ENCODE measurements at places on chromosomes 5 and 9.

- DNase-seq, result no peak
Measured at GRCh38 chr9:124174433-124174832, 83.3 kb upstream of the NEK6 start.

DNA sequence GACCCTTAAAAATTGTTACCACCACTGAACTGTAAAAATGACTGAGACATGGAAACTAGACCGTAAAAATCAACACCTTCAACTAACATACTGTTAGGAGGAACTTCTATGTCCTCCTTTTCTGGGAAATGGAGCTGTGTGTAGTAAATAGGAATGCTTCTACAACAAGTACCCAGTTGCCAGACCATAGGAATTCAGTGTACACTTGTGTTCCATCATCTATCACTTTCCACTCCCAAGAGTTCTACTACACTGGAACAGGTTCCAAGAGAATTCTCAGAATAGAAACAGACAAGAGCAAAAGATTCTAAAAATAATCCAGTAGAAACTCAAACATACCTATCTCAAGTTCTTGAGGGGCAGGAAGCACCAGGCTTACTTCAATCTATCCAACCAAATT, 23.6 kb downstream of the UBAP2 start:
- no peak for DNase-seq

DNA sequence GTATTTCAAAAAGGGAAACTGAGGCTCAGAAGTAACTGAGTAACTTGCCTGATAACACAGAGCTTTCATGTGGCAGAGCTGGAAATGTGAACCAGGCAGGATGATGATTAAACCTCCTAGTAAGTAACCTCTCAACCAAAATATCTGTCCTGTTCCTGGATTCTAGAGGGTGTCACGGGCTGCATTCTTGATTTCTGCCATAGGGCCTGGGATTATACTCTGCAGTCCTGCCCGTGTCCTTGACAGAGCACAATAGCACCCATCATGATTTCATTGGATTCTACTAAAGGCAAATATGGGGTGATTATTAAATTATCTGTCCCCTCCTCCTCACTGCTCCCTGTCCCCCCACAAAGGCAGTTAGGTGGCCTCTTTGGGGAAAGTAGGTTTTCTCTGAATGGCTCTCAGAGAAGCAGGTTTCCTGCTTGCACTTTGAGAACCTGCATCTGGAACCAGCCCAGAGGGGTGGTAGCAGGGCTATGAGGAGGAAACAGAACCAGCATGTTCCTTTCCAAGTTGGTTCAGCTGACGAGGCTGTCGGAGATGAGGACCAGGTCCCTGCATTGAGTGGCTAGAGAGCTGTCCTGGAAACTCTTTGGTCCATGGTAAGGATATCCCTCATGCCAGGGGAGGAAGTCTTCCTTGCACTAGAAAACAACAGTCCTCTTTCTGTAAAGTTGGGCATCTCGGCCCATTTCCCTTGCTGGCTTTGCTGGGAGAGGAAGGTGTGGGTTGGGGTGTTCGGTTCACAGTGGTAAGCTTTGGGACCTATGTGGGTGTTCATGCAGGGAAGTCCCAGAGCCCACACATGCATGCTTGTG, 36.6 kb downstream of the PPARGC1B start:
- no peak for DNase-seq

- no peak for DNase-seq
Measured at GRCh38 chr5:74200560-74200959, 440.0 kb downstream of the ENC1 start.

DNA sequence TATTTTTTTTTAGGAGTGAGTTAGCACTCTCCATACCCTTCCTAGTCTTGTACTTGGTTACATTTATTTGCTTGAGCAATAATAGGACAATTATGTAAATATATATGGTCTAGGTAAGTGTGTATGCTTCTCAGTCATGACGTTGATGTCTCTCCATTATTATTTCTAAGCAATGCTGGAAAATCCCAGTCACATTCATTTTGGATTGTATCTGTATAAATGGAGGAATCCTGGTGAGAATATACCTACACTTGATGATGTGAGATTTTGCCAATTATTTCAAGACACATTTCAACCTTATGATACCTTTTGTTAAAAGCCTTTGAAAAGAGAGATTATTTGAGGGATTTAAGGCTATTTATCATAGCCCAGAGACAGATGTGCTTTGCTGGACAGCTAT, 2244.5 kb upstream of the WWC1 start:
- no peak for DNase-seq

GRCh38 chr9:134332841-134333233, 6.6 kb downstream of the RXRA start:
- DNase-seq, result no peak

DNA sequence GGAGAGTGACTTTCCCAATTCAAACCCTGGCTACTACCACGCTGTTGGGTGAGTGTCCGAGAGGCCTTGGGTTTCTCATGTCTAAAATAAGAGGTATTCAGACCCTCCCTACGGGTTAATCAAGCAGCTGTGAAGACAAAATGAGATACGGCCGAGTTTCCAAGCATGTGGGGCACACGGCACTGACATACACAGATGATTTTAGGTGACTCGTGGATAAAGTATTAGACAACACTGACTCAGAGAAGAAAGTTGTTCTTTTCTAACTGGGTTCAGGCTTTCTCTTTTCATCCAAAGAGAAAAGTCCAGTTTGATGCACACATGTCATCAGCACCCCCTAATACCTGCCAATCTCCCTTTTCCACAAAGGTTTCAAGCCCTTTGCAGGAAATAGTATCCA, 15.6 kb downstream of the FOXI1 start:
- no peak for DNase-seq

DNA sequence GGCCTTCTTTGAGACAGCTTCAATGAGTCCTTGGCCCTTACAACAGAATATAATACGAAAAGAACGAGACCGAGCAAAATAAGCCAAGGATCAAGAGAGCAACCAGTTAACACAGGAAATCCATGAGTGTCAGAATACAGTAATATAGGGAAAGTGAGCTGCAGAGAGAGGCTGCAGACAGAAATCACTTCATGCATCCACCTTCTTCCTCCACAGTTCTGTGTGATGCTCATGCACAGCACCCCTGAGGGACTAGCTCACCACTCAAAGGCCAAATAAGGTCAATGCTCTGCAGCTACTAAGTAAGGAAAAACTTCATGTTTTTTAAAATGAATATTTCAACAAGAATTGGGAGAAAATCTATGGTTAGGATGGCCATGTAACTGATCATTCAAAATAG, 257.1 kb downstream of the MCTP1 start:
- no peak for DNase-seq

DNA sequence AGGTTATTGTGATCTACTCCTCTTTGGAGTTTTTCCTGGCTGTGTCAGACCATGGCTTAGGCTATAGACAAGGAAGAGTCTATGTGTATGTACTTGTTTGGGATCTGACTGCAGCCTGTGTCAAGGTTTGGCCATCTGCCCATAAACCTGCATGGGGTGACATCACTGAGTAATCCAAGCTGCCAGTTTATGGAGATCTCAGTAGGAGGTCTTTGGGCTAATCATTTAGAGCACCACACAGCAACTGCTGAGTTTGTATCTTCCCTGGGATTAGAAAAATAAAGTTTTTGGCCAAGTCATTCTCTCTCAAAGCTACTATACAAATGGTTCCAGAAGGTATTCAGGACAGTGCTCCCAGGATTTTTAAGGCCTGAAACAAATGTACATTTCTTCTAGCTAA, 65.5 kb upstream of the HSPB3 start:
- no peak for DNase-seq

DNA sequence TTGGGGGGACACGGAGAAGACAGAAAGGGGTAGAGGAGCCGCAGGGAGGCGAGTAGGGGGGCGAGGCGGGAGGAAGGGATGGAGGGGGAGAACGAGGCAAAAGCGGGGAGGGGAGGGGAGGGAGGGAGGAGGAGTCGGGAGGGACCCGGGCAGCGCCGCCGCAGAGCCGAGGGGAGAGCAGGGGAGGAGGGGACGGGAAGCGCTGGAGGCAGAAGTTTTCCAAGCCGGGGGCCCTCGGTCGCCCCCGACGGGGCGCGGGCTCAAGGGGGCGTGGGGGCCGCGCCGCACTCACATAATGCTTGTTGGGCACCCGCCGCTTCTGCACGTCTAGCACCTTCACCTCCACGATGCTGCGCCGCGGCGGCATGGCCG, 353 bp downstream of the SH3PXD2B start:
- peak; percentile 52 for DNase-seq

GRCh38 chr9:116447934-116448333, 239.2 kb upstream of the TRIM32 start:
- DNase-seq, result no peak

GRCh38 chr5:144307736-144308135, 137.1 kb downstream of the KCTD16 start:
- DNase-seq, result no peak

- DNase-seq, result no peak
Measured at GRCh38 chr5:122420537-122421236, 108.7 kb downstream of the SNCAIP start.

- DNase-seq, result no peak
Measured at GRCh38 chr5:133668458-133668857, 56.1 kb upstream of the FSTL4 start.

DNA sequence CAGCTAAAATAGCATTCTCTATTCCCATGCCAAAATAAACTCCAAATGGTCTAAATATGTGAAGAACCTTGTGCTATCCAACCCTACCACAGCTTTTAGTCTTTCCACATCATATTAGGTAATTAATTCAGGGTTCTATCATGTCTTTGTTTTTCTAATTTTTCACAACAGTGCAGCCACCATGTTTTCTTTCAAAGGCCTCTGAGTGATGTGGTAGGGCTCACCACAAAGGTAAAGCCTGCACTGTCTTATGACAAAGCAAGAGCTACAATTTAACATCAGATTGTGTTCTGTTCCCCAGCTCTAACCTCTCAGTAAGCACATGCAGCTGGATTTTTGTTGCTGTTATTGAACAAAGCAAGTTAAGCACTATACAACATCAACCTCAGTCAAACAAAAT, 52.4 kb downstream of the MEF2C start:
- DNase-seq, result no peak

DNA sequence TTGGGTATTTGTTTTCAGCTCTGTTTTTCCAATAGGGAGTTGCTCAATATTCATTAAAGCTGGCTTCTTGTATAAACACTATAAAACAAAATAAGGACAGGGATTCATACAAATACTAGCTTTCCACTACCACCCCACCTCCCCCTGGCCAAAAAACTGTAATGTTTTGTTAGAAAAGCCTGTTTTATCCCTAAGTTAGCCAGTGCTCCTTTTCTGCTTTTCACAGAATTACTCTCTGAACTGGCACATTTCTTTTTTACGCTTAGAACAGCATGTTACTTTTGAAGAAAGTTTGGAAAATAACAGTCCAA, 147.4 kb upstream of the DMRT1 start:
- no peak for DNase-seq

GRCh38 chr5:87277279-87277835, 9.7 kb downstream of the RASA1 start:
- DNase-seq, result no peak

- DNase-seq, result no peak
Measured at GRCh38 chr5:10420932-10421331, 20.7 kb upstream of the ROPN1L start.

DNA sequence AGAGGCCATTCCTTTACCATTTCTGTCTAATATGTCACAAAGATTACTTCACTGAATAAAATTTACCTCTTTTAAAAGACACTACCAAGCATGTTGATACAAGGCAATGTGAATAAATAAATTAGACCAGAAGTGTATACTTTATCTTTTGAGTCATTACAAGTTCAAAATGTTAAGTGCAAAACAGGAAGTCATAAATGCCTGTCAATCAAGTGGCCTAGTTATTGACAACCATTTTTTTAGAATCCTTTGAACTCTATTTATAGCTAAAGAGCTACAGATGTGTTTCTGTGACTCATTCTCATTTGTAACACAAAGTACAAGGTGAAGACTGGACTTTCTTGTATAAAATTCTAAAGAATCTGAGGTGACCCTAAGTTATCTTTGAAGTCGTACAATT, 602.7 kb upstream of the SEMA6A start:
- DNase-seq, result no peak

GRCh38 chr9:23492126-23493002, 333.7 kb downstream of the ELAVL2 start:
- DNase-seq, result peak; percentile 11

GRCh38 chr9:6000955-6001354, 14.5 kb downstream of the RANBP6 start:
- DNase-seq, result no peak

Measured in HuH-7.5 (cell line).